ENCODE measurements at places on chromosomes 12 and 14.

DNA sequence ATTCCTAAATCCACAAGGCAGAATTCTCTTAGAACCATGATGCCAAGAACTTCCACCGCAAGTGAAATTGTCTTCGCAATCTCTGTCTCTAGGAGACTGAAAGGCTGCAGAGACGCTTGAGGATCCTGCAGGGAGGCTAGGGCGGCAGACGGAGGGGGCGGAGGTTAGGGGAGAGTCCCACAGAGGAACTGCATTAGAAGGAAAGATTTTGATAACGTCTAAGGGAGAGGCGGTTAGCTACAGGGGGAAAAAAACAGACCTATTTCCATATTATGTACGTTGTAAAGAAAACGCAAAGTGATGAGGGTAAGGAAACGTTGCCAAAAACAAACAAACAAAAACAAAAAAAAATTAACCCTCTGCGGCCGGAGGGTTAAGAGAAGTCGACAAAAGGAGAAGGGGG lies 595 bp downstream of the KLHL28 start:
- DNase-seq, result peak; percentile 72

- DNase-seq, result no peak
These were observed 13.3 kb downstream of the C12orf75 start for GRCh38 chr12:105343836-105344235.

DNA sequence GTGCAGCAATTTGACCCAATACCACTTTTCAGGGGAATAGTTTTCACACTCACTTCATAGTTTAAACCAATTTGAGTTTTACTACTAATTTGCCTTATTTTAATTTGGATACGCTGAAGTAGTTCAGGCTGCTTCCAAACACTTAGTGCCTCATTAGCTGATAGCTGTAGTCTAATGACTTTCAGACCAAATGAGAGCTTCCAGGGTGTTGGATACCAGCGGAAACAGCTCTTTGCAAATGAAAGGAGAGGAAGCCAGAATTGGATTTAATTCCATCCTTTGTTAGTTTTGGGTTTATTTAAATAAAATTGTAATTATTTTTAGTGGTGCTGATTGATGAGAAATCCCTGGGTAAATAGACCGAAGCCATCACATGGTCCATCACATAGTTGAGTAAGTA lies 158.3 kb upstream of the SEL1L start:
- DNase-seq, result no peak

GRCh38 chr14:100063314-100063941 lies 1.8 kb upstream of the EVL start:
- no peak for DNase-seq

DNA sequence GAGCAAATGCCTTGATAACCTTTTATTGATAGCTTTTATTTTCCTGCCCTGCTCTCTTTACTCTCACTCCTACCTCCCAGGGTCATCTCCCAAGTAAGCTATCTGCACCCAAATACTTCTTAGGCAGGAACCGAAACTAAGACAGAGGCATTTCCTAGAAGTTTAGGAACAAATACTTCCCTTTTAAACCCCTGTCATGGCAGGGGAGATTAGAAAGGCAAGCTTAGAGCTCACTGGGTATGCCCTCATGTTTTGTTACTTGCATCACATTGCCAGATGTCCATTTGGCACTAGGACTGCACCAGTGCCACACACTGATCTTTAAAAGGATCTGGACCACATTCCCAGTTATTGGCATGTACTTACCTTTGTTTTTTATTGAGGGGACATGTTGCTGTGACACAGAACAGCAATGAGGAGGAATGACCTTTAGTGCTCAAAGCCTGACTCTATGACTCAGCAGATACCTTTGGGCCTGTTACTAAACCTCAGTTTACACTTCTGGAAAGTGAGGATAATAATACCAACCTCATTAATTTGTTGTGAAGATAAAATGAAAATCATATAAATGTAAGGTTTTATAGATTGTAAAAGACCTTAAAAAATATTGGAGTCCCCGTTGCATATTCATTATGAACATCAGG lies 40.9 kb upstream of the MBIP start:
- no peak for DNase-seq

DNA sequence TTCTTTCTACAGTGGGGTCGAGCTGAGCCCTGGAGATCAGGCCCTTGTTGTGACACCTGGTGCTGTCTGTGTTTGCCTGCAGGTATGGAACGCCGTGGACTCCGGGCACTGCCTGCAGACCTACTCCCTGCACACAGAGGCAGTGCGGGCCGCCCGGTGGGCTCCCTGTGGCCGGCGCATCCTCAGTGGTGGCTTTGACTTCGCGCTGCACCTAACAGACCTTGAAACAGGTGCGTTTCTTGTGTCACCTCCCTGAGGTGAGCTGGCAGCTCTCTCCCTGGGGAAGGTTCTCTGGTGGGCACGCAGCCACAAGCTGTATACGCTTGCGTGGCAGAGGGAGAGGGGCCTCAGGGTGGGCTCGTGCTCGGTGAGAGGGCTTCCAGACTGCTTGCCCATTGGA lies 119.3 kb downstream of the BEGAIN start:
- no peak for DNase-seq

GRCh38 chr14:106347890-106348755 lies 821.7 kb downstream of the TMEM121 start:
- DNase-seq, result no peak

DNA sequence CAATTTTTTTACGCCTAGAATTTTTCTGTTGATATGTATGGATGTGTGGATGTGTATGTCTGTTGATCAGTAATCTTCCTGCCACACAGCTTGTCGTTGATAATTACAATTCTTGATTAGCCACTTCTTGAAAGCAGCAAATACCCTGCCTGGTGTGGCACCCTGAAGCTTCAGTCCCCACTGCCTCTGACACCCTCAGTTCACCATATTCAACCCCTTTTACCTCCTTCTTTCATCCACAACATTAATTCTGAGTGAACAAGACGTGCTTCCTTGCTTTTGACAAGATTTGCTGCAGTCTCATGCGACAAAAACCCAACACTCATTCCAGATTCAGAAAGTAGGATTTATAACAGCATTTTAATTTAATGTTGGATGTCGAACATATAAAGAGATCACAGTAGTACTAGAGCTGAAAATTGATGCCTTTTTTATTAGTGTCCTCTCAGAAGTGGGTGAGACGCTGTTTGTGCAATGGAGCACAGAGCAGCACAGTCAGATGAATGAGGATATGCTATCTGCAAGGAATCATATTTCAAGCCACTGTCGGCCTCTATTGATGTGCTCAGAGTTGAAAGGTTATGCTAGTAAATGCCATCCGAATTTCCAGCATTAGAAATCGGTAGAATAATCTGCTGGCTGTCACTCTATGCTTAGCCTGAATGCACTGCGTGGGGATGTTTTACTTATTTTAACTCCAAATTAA lies 383.7 kb downstream of the EGLN3 start:
- no peak for DNase-seq

GRCh38 chr14:96576359-96576758 lies 74.2 kb downstream of the PAPOLA start:
- no peak for DNase-seq

DNA sequence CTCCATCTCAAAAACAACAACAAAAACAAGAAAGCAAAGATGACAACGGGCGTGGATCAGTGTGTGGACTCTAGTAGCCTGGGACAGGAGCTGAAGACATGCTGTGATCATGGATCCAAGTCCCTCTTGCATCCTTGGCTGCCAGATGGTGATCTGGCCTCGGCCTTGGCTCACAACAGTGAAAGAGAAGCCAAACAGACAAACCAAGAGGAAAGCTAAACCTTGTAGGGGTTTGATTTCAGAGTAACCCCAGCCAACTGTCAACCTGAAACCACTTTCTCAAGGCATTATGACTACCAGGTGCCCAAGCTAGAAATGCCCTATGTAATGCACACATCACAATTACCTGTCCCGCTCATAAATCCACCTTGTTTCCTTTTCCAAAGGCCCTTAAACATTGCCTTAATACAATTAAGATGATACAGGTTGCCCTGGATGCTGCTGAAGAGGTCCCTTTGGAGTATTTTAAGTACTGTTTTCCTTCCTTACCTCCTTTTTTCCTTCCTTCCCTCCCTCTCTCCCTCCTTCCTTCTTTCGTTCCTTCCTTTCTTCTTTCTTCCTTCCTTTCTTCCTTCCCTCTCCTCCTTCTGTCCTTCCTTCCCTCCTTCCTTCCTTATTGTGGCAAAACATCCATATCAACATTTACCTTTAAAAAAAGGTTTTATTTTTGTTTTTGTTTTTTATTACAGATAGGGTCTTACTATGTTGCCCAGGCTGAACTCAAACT lies 41.4 kb upstream of the NINJ2 start:
- DNase-seq, result no peak

- DNase-seq, result no peak
These were observed 1362.9 kb upstream of the FLRT2 start for GRCh38 chr14:84167026-84167425.

DNA sequence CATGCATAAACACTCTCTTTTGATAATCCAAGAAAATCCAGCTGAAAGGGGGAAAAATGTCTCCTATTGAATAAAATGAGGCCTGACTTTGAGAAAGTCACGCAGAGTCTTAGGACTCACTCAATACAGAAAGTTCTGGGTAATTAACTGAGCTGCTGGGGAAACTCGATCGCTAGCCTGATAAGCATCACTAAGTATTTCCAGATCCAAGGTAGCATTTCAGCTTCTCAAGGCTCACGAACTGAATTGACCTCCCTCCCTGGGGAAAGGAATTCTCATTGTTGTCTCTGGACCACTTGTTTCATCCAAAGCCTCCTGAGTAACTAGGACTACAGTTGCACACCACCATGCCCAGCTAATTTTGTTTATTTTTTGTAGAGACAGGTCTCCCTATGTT lies 13.8 kb upstream of the ANAPC5 start:
- DNase-seq, result peak; percentile 68

DNA sequence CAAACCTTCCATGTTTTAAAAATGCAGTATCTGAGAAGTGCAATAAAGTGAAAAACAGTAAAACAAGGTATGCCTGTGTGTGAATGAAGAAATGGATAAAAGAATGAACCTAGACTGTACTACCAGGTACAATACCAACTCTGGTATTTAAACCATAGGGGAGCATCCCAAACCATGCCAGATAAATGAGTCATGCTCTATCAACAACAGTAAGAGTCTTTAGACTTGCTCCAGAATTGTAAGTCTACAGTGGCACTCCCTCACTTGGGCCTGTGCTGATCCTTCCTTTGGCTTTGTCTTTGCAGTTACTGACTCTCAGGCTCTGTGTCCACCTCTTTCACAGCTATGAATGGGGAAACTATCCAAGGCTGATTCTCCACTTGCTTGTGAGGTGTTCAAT lies 38.1 kb downstream of the BBS10 start:
- peak; percentile 69 for DNase-seq

DNA sequence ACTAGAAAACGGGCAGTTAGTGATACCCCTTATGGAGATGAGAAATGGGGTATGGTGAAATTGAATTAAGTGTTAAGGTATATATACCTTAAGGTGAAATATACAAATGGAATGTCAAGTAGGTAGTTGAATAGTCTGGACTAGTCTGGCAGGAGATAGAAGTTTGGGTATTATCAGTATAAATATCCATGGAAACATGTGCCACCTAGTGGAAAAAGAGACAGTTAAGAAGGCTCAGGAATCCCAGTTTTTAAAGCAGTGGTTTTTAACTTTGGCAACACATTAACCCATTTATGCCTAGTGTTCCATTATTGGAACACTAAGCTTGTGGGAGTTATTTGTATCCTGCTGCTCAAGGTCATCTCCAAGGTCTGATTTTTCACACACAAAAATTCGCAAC lies 38.6 kb upstream of the TPH2 start:
- peak; percentile 27 for DNase-seq

DNA sequence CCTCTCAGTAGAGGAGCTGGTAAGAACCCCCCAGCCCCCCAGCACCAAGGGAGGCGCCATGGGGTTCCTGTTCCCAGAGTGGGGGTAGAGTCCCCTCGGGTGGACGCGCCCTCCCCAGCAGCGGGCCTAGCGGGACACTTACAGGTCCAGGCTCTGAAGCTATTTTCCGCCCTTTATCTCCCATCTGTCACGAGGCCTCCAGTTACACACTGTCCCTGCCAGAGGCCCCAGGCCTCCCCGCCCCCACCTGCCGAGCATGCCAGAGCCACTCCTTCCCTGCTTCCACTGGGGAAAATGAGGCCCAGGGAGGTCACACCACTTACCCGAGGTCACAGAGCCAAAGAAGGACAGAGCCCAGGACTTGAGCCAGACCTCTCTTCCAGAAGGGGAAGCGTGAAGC lies 3.1 kb downstream of the C14orf180 start:
- no peak for DNase-seq

GRCh38 chr14:99028521-99028920 lies 243.5 kb downstream of the BCL11B start:
- DNase-seq, result no peak

- DNase-seq, result no peak
These were observed 230.0 kb upstream of the EGLN3 start for GRCh38 chr14:34180869-34181268.

- DNase-seq, result no peak
These were observed 82.4 kb downstream of the ITPK1 start for GRCh38 chr14:93033084-93033982.

DNA sequence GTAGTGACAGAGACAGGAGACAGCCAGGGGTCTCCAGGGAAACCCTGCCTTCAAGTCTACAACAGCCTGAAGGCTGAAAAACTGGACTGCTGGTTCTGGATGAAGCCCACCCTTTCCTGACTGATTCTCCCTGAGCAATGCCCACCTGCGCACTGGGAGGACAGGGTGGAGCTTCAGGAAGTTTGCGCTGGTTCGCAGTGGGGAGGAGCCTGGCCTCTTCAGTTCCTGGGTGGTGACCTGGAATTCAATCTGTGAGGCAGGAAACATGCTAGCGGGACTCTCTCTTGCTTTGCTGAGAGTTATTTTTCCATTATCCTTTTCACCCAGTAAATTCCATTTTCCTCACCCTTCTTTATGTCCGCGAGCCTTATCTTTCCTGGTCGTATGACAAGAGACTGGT lies 600.8 kb downstream of the TRHDE start:
- DNase-seq, result no peak

GRCh38 chr12:125162489-125163028 lies 97.3 kb downstream of the AACS start:
- no peak for DNase-seq

DNA sequence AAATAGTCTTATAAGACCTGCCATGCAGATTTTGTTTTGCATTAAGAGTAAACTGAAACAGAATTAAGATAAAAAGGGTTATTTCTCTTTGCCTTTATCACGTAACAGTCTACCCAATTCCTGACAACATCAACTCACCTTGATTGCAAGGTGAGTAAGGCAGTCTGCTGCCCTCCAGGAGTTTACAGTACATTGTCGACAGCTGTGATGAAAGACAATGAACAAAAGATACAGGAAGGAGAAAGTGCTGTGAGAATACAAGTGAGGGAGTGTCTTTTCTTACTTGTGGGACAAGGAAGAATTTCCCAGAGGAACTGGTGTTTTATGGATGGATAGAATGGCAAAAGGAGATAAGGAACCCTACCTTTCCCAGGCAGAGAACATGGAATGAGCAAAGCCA lies 101.0 kb downstream of the RTN1 start:
- DNase-seq, result no peak

GRCh38 chr12:106655577-106655976 lies 72.8 kb downstream of the RFX4 start:
- no peak for DNase-seq

DNA sequence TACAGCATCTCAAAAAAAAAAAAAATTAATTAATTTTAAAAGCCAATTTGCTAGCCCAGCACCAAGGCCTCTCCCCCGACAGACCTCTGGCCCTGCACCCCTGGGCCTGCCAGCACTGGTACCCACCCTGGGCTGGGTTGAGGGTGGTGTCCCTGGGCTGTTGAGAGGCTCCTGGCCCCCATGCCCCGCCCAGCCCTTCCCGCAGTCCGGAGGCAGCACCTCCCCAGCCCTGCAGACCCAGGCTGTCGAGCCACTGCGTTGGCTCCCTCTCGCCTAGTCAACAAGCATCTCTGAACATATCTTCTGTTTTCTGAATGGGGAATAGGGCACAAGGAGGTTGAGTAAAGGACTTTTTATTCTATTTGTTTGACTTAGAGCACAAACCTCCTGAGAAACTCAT lies 87.1 kb downstream of the FBXL14 start:
- no peak for DNase-seq

All from EH (cell line).